Cortex of kidney (tissue), 1 donor: ENCODE measurements at places on chromosomes 1 and 21.

GRCh38 chr1:65209005-65209885 lies 61.2 kb downstream of the AK4 start:
- no peak for DNase-seq

DNA sequence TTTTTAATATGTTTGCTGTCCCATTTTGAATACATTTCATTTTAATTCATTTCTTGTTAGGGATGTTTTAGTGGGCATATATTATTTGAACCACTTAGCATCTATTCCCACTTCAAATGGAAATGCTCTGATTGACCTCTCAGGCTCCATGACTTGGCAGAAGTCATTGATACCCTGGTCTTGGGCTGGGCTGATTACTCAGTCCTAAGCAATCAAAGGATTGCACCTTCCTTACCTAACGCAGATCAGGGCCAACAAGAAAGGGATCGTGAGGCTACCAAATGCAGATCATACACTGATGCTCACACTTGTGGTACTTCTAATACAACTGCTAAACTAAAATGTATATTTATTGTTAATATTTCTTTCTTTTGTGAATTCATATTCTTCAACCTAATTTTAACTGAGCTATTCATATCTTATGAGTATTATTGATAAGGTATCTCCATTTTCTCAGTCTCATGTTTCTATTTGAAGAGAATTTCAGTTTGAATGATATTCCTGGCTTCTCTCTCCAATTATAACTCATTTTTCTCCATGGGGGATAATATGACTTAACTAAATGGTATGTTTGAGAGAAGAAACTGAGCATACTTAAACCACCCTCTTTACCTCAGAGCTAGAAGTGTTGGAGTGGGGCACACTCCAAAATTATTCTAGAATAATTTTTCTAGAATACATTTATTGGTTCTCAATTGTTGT lies 615.5 kb upstream of the ADAMTS5 start:
- DNase-seq = no peak

GRCh38 chr1:21610989-21611785 lies 58.0 kb downstream of the RAP1GAP start:
- no peak for DNase-seq

GRCh38 chr1:205227584-205228013 lies at the start of gene TMCC2:
Gene TMCC2, plus strand, starts transcription at chr1:205227946. Its CDS starts 619 bp downstream, at chr1:205228565.
- no peak for DNase-seq

DNA sequence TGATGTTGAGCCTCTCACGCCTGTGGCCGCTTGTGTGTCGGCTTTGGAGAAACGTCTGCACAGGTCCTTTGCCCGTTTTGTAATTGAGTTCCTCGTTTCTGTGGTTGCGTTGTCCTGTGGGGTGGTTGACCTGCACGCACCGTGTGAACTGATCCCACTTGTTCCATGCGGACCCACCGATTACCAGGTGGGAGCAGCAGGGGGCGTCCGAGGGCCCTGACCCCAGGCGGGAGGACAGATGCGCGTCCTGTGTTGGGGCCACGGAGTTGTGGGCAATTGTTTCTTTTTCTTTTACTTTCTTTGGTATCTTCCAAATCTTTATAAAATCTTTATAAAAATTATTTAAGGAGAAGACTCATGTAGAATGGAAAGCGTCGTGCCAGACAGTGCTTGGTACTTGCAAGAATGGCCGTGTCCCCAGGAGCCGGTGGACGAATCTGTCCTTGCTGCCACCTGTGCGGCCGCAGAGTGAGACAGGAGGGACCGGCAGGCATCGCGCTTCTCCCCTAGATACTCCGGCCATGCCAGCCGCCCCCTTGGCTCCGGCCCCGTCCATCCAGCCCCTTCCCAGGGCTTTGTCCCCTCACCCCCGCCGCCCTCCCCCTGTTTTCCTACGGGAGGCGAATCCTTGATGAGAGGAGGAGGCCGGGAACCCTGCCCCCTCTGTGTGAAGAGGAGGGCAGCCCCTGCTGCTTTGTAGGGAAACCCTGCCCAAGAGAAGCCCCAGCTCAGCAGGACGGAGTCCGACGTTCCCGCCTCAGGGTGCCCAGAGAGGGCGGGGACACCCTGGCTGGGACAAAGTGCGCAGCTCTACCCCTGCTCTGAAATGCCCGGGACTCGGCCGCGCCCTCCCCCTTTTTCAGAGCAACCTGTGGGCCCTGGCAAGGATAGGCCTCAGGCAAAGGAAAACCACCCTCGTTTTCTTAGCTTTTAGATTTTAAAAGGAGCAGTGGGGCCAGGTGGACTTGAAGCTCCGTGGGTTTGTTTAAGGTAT lies 41.7 kb downstream of the PRKCZ start:
- peak; percentile 51 for DNase-seq

DNA sequence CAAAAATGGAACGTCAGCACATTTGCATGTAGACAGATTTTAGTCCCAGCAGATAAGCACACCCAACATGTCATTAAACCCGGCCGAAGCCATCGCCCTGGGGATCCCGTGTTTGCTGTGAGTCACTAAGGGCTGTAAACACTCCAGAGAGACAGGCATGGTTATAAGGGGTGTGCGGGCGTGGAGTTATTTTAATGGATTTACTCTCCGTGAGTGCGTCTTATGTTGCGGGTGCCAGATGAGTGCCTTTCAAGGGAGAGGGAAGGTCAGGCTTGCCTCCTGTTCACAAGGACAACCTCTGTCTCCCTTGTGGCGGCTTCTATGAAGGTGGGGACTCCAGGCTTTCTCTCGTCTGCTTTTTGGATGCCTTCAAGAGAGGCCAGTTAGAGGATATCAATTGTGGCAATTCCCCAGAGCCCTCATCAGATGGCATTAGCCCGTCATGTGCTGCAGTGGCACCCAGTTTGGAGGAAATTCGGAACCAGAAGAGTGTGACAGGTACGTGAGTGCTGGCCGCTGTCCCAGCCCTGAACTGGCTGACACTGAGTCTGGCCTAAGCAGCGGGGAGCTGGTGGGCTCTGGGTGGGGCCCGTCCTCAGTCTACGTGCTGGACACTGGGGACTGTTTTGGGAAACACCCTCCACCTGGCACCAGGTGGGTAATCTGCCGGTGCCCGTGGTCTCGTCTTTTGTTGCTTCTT lies 223.8 kb upstream of the TMEM51 start:
- no peak for DNase-seq
